ENCODE measurements at places on chromosomes 6 and 20.

DNA sequence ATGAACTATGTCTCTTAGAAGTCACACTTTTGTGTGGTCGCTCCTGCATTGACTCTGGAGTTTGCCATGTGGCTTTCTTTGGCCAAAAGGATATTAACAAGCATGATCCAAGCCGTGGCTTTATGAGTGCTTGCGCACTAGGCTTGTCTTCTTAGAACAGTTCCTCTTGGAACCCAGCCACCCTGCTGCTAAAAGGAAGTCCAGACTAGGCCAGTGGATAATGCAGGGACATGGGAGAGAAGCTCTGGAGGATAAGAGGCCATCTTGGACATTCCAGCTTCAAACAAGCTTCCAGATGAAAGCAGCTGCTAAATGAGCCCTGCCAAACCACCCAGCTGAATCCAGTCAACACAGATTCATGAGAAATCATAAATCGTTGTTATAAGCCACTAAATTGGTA lies 346.4 kb downstream of the CDC5L start:
- peak; percentile 56 for DNase-seq

- DNase-seq = no peak
These were observed 4.2 kb downstream of the PLA2G7 start for GRCh38 chr6:46730921-46731461.

GRCh38 chr6:38599966-38600550 lies 39.7 kb downstream of the BTBD9 start:
- DNase-seq = no peak

DNA sequence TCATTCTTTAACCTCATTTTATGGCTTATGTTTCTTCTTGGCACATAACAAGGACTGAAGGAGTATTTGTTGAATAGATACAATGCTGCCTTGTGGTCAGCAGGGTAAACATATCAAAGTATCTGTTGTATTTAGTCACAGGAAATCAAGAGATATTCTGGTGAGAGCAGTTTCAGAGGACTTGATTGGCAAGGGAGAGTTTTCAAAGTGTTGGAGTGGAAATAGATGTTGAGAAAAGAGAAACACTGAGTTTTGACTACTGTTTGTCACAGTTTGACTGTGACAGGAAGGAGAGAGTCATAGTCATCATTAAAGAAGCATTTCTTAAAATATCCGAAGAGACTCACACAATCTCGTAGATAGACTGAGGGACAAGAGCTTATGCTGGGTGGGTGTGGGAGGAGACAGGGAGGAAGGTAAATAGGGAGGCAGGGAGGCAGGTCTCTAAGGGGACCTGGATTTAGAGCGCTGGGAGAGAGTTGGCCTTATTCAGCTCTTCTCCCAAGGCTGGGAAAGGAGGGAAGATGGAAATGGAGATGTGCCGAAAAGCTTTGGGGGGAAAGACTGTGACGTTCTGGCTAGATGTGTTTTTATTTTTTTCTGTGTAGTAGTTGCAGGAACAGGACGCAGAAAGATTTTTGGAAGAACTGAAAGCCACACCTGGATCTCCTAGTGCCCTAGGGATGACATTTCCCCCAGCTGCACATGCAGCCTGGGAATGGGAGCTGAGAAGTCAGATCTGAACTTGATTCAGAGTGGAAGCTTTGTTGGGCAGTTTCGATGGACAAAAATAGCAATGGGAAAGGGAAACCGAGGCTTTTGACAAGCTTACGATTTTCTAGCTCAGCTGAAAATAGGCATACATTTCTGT lies 65.0 kb upstream of the IFNGR1 start:
- no peak for DNase-seq

- no peak for DNase-seq
These were observed 34.2 kb downstream of the ABHD12 start for GRCh38 chr20:25356271-25356933.

Data from lung (tissue), 17 donors.